Keratinocyte (primary cell): ENCODE measurements at places on chromosomes 5 and 9. TPM values are rescaled to one million over a fixed set of nuclear protein-coding genes. Genes with fewer than 3 reads are reported as not detected.

The AIF1L gene
- polyA plus RNA-seq, result 1.0 to 2.6 TPM (median 1.5 TPM) in 3 replicates

GRCh38 chr9:136619742-136620440 is 42.8 kb upstream of the EGFL7 start:
- DNase-seq, result no peak

DNA sequence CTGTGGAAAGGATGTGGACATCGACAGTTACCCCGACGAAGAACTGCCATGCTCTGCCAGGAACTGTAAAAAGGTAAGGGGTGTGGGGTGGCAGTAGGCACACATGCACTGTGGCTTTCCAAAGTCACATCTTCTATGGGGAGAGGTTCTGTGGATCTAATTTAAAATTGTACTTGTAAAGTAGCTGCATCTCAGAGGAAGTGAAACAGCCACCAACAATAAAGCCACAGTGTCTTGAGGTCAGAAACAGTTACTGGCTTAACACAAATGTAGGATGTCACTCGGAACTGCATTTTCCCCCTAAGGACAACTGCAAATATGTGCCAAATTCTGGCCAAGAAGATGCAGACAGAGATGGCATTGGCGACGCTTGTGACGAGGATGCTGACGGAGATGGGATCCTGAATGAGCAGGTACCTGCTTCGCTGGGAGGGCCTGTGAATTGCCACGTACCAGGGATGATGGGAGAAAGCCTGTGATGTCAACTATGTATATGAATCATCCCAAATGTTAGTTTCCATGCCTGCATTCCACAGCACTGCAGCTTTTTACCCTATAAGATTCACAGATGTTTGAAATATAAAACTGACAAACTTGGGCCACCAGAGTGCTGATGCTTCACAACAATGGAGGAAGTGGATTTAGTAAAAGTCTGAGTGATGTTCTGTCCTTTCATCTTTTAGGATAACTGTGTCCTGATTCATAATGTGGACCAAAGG is 35.3 kb downstream of the THBS4 start:
- no peak for DNase-seq

GRCh38 chr9:99012957-99013512 is 69.3 kb downstream of the COL15A1 start:
- no peak for DNase-seq

GRCh38 chr5:112186401-112186990 is 232.6 kb downstream of the EPB41L4A start:
- no peak for DNase-seq

The TMEM215 gene
- not detected in 3 replicates for polyA plus RNA-seq

The CCDC187 gene
- 0.03 to 0.04 TPM in 2 of 3 replicates, not detected in the other for polyA plus RNA-seq

DNA sequence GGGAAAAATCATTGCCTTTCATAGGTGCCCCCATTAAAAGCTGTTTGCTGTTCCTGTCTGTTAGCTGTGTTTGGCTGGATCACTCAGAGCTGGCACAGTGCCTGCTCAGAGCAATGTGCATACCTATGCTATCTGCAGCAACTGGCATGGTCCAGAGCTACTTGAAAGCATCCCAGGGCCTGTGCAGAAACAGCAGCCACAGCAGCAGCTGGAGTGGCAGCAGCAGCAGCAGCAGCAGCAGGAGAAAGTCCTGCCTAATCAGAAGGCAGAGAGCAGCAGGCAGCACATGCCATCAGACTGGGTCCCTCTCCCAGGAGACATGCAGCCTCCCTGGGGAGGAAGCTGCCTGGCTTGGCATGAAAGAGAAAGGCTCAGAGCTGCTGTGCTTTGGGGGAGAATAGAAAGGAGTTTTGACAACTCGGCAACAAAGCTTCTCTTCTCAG is 243.8 kb upstream of the WWC1 start:
- no peak for DNase-seq

DNA sequence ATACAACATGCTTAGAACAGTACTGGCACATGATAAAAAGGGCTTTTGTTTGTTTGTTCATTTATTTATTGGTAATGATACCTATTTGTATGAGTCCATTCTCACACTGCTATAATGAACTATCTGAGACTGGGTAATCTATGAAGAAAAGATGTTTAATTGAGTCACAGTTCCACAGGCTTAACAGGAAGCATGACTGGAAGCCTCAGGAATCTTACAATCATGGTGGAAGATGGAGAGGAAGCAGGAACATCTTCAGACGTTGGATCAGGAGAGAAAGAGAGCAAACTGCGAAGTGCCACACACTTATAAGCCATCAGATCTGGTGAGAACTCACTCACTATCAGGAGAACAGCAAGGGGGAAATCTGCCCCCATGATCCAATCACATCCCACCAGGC is 847.7 kb downstream of the CDH18 start:
- no peak for DNase-seq

The BTNL9 gene
- polyA plus RNA-seq, result 0.07 to 0.14 TPM in 2 of 3 replicates, not detected in the other

DNA sequence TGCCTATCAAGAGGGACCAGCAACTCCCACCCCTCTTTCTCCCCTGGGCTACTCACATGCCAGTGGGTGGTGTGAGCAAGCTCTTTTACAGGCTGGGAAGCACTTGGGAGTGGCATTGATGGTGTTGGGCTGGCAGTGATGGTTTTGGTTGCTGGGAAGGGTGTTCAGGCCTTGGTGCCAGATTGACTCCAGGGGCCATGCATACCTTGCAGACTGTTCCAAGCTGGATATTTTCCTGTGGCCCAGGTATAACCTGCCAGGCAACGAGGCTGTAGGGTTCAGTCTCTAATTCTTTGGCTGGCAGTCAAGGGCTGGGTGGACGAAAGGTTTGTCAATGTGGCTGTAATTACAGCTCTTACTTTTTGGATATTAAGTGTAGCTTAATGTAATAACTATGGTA is 177.3 kb downstream of the MACROH2A1 start:
- DNase-seq, result no peak

The ZNF782 gene
- polyA plus RNA-seq, result 1.2 to 2.0 TPM (median 1.4 TPM) in 3 replicates

DNA sequence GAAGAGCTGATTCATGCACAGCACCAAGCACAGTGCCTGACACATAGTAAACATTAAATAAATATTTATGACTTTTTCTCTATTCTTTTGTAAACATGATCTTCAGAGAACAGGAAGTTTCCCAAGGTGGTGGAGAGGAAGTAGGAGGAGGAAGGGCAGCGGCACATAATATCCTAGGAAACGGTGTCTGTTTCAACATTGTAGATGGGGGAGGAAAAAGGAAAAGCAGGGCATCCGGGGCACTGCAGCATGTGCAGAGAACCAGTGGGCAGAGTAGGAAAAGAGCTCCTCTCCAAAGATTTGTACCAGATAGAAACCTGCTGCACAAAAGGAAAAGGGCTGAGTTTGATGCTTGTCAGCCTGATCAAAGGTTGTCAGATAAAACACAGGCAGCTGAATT is 421.7 kb upstream of the ZNF462 start:
- DNase-seq, result no peak

- DNase-seq, result no peak
Measured at GRCh38 chr5:96509721-96510350, 76.8 kb upstream of the PCSK1 start.

The MRPS27 gene
- polyA plus RNA-seq, result 58.9 to 98.7 TPM (median 79.2 TPM) in 3 replicates

DNA sequence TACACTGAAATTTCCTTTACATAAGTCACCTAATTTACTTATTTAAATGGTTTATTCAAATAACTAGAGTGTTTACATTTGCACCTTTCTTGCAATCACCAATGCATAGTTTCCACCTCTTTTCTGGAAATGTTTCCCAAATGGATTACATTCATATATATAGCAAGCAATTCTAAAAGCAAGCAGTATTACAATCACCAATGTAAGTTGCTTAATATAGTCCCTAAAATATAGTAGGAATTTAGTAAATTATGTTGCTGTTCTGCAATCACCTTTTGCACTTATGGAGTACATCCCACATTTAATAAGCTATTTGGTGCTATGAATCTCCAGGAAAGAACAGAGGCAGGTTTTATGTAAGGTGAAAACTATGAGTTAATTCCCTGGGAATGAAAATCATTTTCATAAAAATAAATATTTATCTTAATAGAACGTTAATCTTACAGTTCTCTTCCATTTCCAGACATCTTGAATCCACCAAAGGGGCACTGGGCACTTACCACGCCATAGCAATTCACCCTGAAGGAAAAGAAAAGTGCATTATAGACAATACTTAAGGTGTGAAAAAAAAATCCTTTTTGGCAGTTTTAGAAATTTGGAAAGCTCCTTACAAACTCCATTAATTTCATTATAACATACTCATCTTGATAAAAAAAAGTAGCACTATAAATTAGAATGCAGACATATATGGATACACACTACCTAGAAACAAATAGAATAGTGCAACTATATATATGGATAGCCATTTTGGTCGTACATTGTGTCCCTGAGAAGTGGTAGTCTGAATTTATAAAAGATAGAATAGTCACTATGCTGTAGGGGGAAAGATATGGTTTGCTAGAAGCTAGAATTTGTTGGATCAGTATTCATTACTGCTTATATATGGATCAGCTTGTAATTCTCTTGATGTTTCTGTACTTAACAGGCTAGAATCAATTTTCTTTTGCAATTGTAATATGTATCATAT is 47.1 kb downstream of the ALDH1A1 start:
- DNase-seq, result no peak

- no peak for DNase-seq
Measured at GRCh38 chr5:125014202-125014601, 267.8 kb upstream of the ZNF608 start.

GRCh38 chr5:170571281-170571731 is 67.5 kb downstream of the KCNIP1 start:
- DNase-seq, result no peak

GRCh38 chr9:26172301-26172700 is 494.1 kb upstream of the TUSC1 start:
- DNase-seq, result no peak

The PRPF4 gene
- 22.1 to 46.4 TPM (median 28.8 TPM) in 3 replicates for polyA plus RNA-seq

The SGCD gene
- polyA plus RNA-seq, result not detected in 3 replicates

GRCh38 chr9:70873506-70873905 is 247.9 kb downstream of the TRPM3 start:
- DNase-seq, result no peak

- no peak for DNase-seq
Measured at GRCh38 chr5:178357121-178357521, 124.5 kb upstream of the PHYKPL start.

- no peak for DNase-seq
Measured at GRCh38 chr9:89978185-89978584, 373.4 kb downstream of the GADD45G start.

The PRRC1 gene
- 38.1 to 63.1 TPM (median 48.6 TPM) in 3 replicates for polyA plus RNA-seq

The NKD2 gene
- 0.13 TPM in 1 of 3 replicates, not detected in the others for polyA plus RNA-seq

The ITK gene
- polyA plus RNA-seq, result not detected in 3 replicates

DNA sequence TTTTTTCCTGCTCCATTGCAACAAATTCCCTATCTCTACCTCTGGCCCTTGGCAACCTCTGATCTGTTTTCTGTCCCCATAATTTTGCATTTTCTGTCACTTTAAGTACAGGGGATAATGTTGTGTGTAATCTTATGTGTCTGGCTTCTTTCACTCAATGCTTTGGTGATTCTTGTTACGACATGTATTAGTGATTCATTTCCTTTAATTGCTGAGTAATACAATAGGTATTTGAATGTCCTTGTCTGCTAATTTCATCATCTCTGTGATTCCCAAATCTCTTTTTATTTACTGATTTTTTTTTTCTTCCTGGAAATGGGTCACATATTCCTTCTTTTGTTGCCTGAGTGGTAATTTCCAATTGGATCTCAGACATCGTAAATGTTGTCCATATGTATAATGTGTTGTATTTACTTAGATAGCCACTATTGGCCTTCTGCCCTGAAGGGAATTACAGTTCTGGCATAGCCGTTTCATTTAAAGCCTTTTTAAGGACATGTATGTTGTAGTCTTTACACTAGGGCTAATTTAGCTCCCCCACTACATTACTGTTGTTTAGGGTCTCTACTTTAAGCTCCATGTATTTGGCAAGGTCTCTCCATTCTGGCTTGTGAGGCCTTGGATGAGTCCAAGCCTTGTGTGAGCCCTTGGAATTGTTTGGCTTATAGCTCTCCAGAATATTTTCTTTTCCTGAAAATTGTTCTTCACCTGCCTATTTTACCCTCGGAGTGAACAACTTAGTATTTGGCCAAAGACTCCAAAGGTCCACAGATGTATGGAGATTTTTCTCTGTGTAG is 683.8 kb downstream of the LRRC70 start:
- no peak for DNase-seq

DNA sequence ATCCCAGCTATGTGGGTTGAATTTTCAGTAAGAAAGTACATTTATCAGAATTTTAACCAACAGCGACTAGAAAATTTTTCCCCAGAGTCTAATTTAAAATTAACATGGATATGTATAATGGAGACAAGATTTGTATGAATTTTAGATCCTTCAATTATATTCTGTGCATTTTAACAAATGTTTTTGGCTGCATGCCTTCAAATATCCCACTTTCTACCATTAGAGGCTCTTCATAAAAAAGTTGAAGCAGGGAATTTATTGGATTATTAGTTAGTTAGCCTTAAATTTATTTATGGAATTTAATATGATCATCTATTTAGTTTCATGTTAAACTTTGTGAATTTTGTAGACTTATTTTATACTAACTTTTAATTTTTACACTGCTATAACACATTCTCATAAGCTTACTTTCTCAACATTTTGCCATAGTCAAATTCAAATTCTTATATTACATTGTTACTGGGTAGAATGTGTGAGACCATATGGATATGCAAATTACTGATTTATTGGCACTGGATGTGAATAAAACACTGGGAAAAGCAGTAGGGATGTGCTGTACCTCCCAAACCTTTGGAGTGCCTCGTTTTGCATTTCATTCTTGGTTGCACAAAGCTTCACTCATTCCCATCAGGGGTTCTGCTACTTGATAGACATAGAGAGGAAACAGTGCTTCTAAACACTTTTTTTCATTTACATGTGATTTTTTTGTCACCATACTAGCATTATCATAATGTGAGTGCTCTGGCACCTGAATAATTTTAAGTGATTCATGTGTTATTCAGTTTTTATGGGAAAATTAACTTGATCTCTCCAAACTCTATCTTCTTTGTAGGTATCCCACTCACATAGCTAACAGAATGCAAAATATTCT is 491.8 kb upstream of the COX7C start:
- no peak for DNase-seq

DNA sequence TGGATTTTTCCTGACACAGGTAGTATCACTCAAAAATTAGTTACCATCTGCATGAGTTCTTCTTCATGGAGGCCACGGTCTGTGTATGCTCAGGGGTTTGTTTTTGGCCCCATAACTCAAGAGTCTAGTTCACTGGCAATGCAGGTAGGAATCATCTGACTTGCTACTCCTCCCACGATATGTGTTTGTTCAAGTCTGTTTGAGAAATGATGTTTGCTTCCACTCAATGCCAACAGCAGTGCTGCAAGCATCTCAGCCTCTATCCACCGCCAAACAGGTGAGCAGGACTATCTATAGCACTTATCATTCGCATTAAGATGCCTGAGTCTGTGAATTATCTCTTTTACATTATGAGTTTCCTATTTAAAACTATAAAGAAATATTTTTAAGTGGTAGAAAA is 264.8 kb upstream of the PTGER4 start:
- DNase-seq, result no peak

The PCDHB16 gene
- polyA plus RNA-seq, result 0.02 to 0.09 TPM (median 0.07 TPM) in 3 replicates

DNA sequence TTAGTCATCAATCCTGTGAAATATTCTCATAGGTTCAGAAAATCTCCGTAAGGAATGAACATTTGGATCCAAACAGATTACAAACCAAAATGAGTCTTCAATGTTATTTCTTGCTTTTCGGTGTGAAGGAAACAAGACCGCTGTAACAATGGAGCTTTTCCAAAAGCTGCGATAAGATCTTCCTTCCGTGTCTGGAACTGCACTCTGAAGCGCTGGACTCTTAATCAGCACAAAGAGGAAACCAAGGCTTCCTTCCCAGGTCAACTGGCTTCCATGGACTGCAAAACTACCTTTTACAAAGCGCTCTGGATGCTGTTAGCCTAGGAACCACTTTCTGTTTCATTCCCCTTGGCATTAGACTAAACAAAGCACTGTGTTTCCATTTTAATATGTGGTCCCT is 137.9 kb upstream of the BASP1 start:
- DNase-seq, result no peak

The HSD17B4 gene
- 121 to 154 TPM (median 149 TPM) in 3 replicates for polyA plus RNA-seq

GRCh38 chr9:94974154-94974879 is 247.8 kb downstream of the AOPEP start:
- DNase-seq, result no peak
